ENCODE measurements at places on chromosomes 5 and 9.

- no peak for DNase-seq
These were observed 127.0 kb downstream of the ADAMTS2 start for GRCh38 chr5:179217956-179218942.

GRCh38 chr5:181187500-181188213 lies 17.3 kb downstream of the TRIM7 start:
- peak; percentile 70 for DNase-seq

GRCh38 chr9:82126256-82126655 lies 137.7 kb downstream of the SPATA31D1 start:
- DNase-seq, result no peak

GRCh38 chr5:20524991-20525529 lies 537.1 kb upstream of the CDH18 start:
- no peak for DNase-seq

GRCh38 chr5:71680510-71680909 lies 38.6 kb upstream of the CARTPT start:
- no peak for DNase-seq

DNA sequence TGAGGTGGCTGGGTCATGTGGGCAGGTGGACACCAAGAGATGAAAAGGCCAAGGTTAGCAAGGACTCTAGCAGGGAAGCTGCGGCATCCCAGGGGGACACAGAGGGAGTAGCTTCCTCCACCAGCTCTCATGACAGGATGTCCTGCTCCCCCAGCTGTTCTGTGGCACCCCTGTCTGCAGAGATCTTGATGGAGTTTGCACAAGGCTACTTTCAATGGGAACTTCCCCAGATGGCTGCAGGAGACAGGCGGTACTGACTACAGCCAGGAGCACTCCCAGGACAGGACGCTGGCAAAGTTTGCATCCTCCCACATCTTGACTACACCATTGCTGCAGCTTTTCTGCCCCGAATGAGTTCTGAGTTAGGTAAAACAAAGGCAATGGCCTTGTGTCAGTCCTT lies 312.8 kb downstream of the TLE4 start:
- no peak for DNase-seq

DNA sequence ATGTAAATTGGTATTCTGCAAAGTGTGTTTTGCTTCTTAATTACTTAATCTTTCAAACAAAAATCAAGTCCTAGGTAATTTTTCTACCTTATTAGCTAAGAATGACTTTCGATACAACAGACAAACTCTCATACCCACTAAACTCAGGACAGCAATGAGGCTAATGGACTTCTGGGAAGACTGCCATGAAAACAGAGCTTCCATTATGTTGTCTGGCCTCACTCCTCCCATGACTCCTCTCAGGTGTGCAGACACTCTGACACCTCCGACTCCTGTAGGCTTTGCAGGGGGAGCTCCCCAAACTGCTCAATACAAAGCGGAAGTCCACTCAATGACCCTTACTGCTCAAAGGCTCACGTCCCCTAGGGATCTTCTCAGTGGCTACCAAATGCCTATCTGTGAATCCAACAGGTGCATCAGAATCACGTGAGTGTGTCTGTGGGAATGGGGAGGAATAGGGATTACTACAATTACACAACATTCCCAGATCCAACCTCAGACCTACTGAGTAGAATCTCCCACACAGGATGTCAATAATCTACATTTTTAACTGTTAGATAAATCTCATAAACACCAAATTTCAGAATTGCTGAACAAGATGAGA lies 289.9 kb downstream of the RAB3C start:
- no peak for DNase-seq

DNA sequence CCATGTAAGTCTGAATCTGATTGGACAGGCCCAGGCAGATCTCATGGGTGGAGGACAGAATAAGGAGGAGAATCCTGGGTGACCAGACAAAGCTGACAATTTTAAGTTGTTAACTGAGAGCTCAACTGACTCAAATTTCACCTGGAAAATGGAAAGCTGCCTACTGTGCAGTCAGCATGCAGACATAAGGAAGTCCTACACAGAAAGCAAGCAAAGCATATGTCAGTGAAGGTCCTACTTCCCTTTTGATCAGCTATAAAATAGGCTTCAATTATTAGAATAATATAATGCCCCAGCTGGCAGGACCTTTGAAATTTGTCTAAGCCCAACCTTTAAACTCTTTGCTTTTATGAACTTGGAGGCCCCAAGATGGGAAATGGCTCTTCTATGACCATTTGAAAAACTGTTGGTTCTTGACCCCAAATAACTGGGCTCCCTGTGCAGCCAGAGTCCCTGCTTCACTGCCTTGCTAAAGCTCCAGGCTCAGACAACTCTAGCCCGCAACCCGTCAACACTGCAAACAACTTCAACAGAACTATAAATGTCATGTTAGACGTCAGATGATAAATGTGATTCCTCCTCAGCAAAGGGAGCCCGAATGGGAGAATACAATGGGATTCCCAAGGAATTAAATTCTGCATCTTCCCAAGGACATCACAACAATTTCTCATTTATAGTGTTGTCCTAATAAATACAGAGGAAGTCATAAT lies 118.9 kb upstream of the ADRA1B start:
- no peak for DNase-seq

GRCh38 chr5:143337946-143338345 lies 65.5 kb downstream of the NR3C1 start:
- no peak for DNase-seq

- DNase-seq, result no peak
These were observed 34.2 kb upstream of the RASGRF2 start for GRCh38 chr5:80925931-80926330.

DNA sequence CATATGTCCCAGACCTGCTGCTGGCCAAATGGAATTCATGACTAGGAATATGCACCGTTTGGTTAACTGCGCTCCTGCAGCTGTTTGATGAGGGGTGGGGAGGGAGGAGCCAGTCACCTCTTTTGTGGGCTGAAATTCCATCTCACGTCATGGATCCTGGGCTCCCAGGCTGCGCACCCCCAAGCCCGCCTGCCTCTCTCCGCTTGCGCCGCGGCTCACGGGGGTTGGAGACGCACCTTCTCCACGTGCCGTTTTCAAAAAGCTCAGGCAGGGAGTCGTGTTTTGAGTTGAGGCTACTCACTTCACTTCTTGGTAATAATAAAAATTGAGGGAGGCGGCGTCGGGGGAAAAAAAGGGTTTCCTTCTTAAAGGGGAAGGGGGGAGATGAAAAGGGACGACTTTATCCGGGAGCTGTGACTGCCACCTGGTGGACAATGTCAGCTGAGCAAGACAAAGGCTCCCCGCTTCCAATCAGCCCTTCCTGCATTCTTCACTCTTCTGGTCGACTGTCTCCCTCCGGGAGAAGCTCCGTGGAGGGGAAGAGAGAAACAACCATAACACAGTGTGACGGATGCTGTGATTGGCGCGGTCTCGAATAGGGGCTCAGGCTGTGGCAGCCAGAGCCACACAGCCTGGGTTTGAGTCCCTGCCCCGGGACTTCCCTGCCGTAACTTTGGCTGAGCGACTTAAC lies 15.9 kb upstream of the C5orf47 start:
- peak; percentile 77 for DNase-seq

DNA sequence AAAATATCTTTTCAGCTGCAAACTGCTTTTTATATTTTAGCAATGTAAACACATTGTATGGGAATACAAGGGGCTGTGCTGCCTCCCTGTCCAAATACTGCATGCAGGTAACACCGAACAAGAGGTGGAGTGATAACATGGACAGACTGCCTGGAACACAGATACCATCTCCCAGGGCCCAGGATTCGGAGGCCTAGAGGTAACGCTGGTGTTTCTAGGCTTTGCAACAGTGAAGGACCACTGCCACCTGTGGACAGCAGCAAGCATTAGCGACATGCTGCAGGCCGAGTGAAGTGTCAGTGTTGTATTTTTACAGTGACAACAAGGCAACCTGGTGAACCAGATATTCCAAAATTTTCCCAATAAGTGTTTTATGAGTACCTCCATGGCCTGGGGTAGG lies 379.1 kb downstream of the DMRT2 start:
- DNase-seq, result no peak

- DNase-seq, result peak; percentile 85
These were observed 2.3 kb upstream of the POMT1 start for GRCh38 chr9:131500377-131500776.

DNA sequence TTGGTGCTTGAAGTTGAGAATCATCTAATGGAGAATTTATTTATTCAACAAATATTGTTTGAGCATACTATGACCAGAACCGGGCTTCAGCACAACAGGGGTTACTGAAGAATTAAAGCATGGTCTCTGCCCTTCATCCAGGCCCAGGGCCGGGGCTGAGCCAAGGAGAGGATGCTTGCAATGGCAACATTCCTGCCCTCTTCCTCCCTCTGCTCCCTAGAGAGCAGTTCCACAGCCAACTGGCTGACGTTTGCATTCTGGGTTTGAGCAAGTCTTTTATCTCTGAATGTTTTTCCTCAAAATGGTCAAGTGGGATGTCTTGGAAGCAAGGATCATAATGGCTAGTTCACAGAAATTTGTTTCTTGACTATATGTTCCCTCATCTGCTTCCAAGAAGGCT lies 80.7 kb downstream of the GLDC start:
- no peak for DNase-seq

DNA sequence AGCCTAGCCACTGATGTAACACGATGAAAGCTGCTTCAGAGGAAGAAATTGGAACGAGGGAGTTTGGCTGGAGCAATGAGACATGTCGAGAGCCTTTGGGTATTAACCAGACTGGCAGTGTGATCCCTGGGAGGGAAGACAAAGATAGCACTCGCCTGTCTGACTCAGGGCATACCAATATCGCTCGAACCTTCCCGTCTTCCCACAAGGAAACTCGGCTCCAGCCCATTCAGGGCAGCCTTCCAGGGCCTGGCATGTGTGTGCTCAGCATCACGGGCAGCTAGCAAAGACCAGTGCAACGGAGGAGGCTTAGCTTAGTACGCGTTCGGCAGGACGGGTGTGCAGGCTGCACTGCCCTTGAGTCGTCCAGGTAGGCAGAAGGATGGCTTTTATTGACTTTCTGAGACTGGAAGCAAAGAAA lies 356.9 kb upstream of the WWC1 start:
- DNase-seq, result no peak

- no peak for DNase-seq
These were observed 13.6 kb upstream of the AKNA start for GRCh38 chr9:114401344-114401743.

DNA sequence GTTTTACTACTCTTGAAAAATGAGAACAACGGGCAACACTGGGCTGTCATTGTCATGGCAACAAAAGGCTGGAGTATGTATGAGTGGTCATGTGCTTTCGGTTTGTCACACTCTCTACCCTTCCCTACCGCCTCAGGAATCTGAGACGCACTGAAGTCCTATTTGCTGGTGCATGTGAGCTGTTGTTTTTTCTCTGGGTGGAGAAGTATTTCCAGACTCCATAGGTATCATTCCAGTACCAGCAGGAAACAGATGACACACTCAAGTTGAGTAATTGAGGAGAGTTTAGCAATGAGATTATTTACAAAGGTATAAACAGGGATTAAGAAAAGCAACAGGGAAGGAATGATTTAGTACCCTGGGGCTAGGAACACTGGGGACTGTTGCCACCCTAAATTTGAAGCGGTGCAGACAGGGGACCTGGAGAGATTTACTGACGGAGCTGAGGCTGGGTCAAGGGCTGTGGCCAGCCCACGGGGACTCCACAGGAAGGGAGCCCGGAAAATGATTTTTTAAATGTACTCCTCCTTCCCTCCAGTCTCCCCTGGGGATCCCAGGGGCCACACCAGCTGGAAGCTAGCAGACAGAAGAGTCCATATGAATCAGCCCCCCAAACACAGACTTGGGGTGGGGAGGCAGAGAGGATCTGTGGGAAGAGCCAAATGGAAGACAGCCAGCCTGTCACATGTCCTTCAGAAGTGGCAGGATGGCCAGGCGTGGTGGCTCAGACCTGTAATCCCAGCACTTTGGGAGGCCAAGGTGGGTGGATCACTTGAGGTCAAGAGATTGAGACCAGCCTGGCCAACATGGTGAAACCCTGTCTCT lies 13.2 kb upstream of the ZBTB43 start:
- no peak for DNase-seq

- DNase-seq, result no peak
These were observed 83.2 kb downstream of the AK8 start for GRCh38 chr9:132794730-132795380.

GRCh38 chr5:118778941-118779340 lies 209.4 kb downstream of the DTWD2 start:
- no peak for DNase-seq

DNA sequence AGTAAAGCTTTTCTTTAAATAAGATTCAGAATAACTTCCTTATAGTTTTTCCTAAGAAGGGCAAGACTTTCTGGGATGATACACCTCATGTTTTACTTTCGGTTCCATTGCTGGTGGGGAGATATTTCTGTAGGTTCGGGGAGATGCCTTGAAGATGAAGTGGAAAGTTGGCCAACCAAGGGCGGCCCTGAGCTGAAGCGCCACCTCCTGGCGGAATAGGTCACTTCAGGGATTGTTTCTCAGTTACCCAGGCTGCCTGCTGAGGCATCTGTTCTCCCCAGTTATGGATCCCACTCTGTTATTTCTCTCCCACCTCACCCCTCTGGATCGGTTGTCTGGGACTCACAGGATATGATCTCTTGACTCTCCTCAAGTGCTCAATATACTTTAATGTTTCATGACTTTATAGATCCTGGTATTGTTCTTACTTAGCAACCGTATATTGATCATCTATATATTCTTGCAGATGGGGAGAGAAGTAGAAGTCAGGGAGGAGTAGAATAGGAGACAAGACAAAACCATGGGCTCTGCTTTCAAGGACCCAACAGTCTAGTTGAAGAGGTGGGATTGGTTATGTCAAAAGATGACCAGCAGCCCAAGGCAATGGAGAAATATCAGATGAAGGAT lies 23.4 kb downstream of the MEGF10 start:
- DNase-seq, result peak; percentile 61

- DNase-seq, result no peak
These were observed 381.6 kb downstream of the TMEM38B start for GRCh38 chr9:106075960-106076327.

DNA sequence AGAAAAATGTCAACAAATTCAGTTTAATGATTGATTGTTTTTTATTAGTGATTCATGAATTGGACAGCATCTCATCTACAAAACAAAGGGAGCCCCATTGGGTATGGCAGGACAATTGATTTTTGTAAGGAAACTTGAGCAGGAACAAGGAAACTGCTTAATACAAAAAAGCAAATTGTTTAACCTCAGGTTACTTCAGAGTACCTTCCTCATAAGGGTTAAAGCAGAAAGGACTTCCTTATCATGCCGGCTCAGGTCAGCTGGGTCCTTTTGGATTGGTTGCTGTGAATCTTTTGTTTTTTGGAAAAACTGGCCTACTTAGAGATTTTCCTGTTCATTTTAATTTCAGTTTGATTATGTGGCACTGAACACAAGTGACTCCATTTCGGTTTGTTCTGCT lies 211.8 kb downstream of the ARRDC3 start:
- DNase-seq, result no peak

DNA sequence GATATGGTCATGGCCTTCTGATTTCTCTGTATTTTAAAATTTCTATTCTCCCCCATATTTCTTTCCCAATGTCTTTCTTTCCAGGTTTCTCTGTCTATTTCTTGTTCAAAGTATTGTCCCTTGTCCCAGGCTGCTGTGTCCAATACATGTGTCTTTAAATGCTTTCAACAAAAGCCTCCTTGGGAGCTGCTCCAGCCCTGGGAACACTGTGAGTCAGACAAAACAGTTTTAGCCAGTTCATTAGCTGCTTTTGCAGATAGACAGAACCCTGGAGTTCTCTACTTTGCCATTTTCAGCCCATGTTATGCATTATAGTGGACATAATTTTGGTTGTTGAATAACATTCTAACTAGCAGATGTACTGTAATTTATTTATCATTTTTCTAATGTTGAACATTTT lies 20.5 kb upstream of the JAK2 start:
- DNase-seq, result no peak
